Eye (tissue), 1 donor: ENCODE measurements at places on chromosomes 3 and 15.
A peak's percentile ranks its signal among the peaks of the same experiment; 100 is the strongest.

GRCh38 chr3:99714146-99714545 lies 75.8 kb downstream of the COL8A1 start:
- DNase-seq = no peak

GRCh38 chr3:54936561-54936960 lies 8.7 kb upstream of the LRTM1 start:
- no peak for DNase-seq

- peak; percentile 81 for DNase-seq
These were observed 39.3 kb downstream of the PLD1 start for GRCh38 chr3:171770689-171771620.

DNA sequence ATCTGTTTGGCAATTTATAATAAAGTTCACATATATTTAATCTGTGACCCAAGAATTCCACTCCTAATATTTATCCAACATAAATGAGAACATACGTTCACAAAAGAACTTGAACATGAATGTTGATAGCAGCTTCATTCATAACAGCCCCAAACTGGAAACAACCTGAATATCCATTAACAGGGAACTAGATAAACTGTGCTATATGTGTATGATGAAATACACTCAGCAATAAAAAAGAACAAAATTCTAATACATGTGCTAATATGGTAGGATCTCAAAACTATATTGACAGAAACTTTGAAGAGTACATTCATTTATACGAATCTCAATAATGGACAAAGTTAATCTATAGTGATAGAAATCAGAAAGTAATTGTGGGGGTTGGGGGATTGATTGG lies 5.1 kb upstream of the BHLHE40 start:
- no peak for DNase-seq

- DNase-seq = no peak
These were observed 374.0 kb downstream of the SV2B start for GRCh38 chr15:91473894-91474545.

DNA sequence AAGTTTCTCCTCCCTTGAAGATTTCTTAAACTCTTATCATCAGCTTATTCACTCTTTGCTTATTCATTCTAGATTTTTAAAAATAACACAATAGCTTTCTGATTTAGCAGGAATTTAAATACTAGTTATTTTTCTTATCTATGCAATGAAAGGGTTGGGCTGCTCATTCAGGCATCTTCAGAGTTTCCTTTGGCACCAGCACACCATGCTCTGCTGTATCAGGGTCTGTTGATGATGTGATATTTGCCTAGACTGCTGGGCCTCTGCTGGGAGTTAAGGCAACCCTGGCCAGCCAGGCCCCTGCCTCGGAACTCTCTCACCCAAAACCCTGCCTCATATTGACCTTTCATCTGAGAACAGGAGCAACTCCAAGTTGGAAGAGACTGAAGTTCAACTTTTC lies 35.0 kb downstream of the DRD3 start:
- no peak for DNase-seq
